ENCODE measurements at places on chromosomes 16 and 17.

- peak; percentile 54 for DNase-seq
Measured at GRCh38 chr17:44733753-44734152, 25.0 kb upstream of the ADAM11 start.

DNA sequence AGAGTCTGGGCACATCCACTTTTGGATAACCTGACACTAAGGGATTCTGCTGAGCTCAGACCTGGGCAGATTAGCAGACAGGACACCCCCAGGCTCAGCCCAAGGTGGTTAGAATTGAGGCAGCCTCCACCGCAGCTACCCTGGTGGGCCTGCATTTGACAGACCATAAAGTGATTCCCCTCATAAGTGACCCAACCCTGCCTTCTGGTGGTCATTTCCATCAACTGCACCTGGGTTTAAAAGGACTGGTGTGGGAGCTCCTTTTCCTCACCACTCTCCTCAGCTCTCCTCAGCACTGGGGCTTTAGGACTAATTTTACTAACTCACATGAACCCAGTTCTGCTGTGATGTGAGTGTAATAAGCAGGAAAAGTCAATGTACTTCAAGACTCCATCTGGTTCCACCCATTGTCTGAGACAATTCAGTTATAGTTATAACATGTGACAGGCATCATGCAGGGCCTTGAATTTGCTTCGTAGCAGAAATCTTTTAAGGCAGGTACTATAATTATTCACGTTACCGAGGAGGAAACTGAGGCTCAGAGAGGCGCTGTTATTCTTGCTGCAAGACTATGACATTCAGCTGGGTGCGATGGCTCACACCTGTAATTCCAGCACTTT lies 42.5 kb downstream of the MYH3 start:
- DNase-seq, result peak; percentile 3

DNA sequence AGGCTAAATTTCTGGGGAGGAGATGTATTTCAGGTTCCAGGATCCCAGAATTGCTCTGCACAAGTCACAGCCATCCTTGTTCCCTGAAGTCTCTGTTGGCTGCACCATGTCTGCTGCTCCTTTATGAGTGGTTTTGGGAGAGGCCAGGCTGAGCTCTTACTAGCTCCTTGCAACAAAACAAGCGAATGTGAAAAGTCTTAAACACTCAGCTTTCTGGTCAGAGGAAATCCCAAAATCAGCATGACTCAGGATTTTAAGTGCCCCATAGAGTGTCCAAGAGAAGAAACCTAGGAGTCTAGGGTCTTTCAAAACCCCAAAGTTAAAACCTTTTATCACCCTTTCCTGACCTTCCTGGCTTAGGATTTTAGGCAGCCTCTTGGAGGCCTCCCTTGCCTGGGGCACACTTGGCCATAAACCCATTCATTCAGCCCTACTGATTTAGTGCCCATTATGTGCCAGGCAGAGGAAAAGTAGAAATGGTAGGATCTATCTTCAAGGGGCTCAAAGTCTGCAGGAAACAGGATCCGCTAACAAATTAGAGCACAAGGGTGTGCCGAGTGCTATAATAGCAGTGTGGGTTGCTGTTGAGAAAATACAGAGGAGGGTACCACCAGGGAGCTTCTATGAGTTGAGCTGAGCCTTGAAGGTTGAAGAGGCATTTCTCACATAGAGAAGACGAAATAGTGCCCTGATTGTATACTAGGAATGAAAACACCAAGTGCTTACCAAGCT lies 36.9 kb downstream of the SOST start:
- no peak for DNase-seq

- DNase-seq, result no peak
Measured at GRCh38 chr16:78129349-78129748, 29.9 kb downstream of the WWOX start.

DNA sequence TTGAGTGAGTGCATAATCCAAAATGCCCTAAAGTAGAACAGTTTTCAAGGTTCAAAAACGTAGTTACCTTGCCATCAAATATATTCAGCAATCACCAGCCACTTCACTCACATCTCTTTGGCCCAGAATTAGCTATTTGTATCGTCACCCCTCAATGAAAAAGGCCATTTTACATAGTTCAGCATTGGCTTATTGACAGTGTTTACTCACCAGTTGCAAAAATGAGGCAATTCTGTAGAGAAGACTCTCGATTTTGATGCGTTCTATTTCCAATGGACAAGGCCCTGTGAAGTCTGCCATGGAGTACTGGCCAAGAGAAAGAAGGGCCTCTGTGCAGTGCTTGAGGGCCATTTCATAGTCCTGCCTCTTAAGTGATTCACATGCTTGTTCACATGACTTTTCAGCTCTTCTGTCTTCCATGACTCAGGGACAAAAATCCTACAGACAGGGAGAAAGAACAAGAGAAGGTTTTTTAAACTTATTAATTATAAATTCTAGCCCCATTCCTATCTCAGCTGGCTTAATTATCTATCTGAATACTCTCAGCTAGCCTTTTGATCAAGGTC lies 26.5 kb downstream of the HELZ start:
- DNase-seq, result no peak

- no peak for DNase-seq
Measured at GRCh38 chr17:70166615-70167014, 2.7 kb upstream of the KCNJ2 start.

DNA sequence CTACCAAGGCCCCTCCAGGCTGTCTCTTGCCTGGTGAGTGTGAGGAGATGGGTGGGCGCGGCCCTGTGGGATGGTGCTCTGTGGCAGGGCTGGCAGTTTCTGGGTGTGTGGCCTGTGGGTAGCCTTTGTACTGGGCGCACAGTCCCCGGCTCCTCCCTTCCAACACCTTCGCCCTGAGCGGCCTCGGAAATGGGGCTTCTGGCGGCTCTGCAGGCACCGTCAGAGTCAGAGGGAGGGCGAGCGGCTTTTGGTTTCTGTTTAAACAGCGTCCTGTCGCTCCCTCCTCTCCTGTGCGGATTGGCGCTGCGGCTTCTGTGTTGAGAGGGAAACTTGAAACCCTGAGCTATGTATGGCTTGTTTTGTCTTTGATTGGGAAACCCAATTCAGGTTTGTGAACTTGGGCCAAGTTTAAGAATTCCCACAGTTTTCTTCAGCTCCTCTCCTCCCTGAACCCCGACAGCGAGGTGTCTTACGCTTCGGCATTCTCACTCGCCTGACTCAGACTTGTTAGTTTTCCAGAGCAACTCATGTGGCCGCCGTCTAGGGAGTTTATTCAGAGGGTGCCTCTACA lies 8.3 kb upstream of the ZNF750 start:
- peak; percentile 90 for DNase-seq

DNA sequence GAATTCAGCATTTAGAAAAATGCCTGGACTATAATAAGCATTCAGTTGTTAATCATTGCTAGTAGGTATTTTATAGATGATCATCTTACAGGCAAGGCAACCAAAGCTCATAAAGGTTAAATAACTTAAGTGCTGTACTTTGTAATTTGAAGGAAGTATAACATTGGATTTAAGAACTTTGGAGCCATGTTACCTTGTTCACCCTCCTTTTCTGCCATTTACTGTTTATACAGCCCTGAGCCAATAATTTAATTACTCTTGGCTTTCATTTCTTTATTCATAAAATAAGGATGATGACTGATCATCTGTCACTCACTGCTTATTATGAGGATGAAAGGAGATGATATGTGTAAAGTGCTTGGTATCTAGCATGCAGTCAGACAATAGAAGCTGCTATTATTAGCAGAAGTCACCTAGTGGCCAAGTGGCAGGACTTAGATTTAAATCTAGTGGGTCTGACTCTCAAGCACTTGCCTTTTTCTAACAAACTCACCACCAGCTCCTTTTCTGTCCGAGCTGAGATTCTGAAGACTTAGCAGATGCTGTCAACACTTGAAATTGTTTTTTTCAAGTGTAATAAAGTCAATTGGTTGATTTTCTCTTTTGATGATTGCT lies 18.3 kb upstream of the DDX52 start:
- DNase-seq, result no peak

DNA sequence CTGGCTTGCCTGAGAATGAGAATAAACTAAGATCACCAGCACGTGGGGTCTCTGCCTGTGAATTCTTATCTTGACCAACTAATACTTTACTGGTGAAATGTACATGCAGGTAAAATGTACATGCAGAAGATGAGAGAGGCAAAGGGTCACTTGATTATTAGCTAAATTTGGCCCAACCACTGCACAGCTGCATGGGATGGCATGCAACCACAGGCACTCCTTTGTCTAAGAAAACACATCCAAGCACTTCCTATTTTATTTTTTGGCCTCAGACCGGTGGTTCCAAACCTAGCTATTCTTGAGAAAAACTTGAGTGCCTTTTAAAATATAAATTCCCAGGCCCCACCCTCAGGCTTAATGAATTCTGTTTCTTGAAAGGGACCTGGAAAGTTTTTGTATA lies 77.9 kb downstream of the SYCE1L start:
- DNase-seq, result no peak

GRCh38 chr16:72198771-72199201 lies 26.8 kb upstream of the PMFBP1 start:
- peak; percentile 36 for DNase-seq

DNA sequence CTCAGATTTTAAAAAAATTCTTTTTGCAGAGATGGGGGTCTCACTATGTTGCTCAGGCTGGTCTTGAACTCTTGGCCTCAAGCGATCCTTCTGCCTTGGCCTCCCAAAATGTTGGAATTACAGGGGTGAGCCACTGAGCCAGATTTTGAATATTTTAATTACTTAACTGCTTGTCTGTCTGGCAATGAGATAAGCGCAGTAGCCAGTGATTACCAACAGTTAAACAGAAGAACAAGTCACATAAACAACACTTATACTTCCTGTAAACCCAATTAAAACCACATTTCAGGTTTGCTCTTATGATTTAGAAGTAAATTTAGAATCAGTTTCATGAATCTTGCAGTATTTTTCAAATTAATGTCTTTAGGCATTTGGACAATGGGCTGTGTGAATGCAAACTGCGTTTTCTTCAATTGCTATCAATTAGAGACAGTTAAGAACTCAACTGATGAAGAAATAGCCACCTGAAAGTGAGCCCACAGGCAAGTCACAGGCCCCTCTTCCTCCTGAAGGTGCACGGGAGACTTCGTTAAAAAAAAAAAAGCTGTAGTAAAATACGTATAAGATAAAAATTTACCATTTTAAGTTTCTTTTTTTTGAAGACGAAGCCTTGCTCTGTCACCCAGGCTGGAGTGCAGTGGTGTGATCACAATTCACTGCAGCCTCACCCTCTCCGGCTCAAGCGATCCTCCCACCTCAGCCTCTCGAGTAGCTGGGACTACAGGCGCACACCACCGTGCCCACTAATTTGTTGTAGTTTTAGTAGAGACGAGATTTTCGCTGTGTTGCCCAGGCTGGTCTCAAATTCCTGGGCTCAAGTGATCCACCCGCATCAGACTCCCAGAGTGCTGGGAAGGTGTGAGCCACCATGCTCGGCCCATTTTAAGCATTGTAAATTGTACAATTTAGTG lies 73.0 kb downstream of the PITPNC1 start:
- no peak for DNase-seq

DNA sequence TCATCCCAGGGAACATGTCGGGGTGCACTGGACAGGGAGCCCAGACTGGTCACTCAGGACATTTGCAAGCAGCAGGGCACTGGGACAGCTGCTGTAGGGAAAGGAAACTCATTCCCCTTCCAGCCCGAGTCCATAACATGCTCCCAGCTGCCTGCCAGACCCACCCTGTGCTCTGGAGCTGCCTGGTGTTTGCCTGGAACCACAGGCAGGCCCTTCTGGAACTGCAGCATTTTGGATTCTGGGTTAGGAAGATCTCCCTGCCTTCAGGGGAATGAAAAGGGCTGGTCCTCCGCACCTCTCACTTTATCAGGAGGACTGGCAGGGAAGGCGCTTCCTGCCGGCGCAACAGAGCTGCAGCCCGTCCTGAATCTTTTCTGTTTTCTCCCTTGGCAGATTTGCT lies 41.2 kb downstream of the MEAK7 start:
- DNase-seq, result no peak

DNA sequence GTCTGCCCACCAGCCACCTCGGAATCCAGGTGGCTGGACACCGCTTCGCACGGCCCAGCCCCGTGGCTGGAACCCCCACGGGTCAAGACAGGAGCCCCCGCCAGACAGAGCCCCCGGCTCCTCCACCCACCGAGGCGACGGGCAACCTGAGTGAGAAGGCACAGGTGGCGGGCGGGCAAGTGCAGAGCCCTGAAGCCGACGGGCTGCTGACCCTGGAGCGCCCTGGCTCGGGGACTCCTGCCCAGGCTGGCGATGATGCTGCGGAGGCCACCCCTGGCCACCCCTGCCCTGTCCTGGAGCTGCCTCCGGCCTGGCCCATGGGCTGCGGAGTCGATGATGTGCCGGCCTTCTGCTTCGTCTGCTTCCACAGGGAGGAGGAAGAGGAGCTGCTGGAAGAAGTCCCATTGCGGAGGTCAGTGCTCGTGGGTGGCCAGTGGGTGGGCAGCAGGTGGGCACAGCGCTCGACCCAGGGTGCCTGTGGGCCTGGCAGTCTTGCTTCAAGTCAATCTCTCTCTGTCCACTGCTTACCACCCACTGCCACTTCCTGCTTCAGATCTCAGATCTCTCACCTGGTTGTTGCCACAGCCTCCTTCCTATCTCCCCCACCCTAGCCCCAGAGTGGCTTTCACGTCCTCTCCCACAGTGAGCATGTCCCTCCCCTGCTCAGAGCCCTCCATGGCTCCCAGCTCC lies 33.1 kb upstream of the SBK1 start:
- DNase-seq, result no peak

- DNase-seq, result peak; percentile 52
Measured at GRCh38 chr16:12340151-12340733, 363.7 kb downstream of the SNX29 start.

DNA sequence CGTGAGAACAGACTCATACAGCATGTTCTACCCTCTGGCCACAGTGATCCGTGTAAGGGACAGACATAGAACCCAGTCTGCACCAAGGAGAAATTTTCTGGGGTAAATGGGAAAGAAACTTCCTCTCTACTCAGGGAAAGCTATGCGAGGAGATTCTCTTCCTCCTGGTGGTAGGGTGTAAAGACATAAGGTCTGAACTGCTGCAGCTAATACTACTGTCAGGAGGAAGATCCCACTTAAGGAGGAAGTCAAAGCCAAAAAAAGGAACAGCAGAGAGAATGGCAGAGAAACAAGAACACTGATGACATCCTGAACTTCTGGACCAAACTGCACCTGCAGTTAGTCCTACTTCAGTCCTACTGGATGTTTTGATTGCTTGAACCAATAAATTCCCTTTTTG lies 7.1 kb upstream of the TM4SF5 start:
- no peak for DNase-seq

DNA sequence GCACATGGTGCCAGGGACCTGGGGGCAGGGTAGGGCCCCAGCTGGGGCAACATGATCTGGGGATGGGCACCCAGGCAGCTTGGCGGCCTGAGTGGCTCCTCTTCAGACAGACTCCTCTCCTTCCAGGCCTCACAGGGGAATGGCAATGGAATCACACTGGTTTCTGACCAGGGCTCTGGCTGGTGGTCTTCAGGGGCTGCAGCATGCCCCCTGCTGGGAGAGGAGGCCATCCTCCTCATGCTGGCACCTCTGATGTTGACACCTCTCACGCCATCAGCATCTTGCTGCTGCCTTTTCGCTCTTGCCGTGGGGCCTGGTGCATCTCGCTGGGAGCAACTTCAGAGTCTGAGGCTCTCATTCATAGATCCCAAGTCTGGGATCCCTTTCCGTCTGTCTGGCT lies 11.2 kb upstream of the GFOD2 start:
- DNase-seq, result no peak

GRCh38 chr17:50865060-50865867 lies 890 bp downstream of the TOB1 start:
- DNase-seq, result peak; percentile 60

- DNase-seq, result no peak
Measured at GRCh38 chr17:41614098-41614497, 1.5 kb upstream of the KRT16 start.

- DNase-seq, result no peak
Measured at GRCh38 chr17:73480740-73481139, 163.5 kb downstream of the SDK2 start.

All from NCI-H510A treated with DMSO at 0.1 percent for 48 hours (cell line).